ENCODE measurements at places on chromosomes 5 and 9. TPM values are rescaled to one million over a fixed set of nuclear protein-coding genes. Genes with fewer than 3 reads are reported as not detected.

Gene OR13C2
- not detected for total RNA-seq

Gene ANKRD20A1
- total RNA-seq: 1.3 TPM

Gene CKMT2
- total RNA-seq: 2,067 TPM

Gene FSTL4
- not detected for total RNA-seq

Gene KIF4B
- 0.05 TPM for total RNA-seq

Gene SLC4A9
- not detected for total RNA-seq

Gene ORM2
- not detected for total RNA-seq

Gene ANKRD18A
- total RNA-seq: 1.4 TPM

Gene TMEM215
- total RNA-seq: not detected

Gene SAPCD2
- 0.12 TPM for total RNA-seq

Gene CAMK2A
- total RNA-seq: 16.6 TPM

Gene LRRC19
- total RNA-seq: not detected

Gene AQP7
- total RNA-seq: 173 TPM

Gene HMCN2
- 7.3 TPM for total RNA-seq

Gene PDE6A
- total RNA-seq: 0.05 TPM

Gene PKD2L2
- total RNA-seq: 0.55 TPM

Gene CCDC107
- 45.6 TPM for total RNA-seq

Gene MATR3
- 121 TPM for total RNA-seq

Gene PDCD1LG2
- 2.3 TPM for total RNA-seq

Gene PCDHA9
- total RNA-seq: not detected

Gene RAPGEF6
- 7.8 TPM for total RNA-seq

Gene FAT2
- total RNA-seq: not detected

Gene GRIN3A
- total RNA-seq: 0.59 TPM

Gene SLC34A1
- not detected for total RNA-seq

Gene ITGA2
- 0.69 TPM for total RNA-seq

Gene SAXO1
- not detected for total RNA-seq

Gene STPG3
- total RNA-seq: 0.69 TPM

Gene GMCL2
- total RNA-seq: not detected

Gene ZFP2
- total RNA-seq: 0.67 TPM

Gene CCDC69
- 178 TPM for total RNA-seq
